NCI-H2171 (cell line): ENCODE measurements at places on chromosomes 1 and 21.

- no peak for DNase-seq
Observed at GRCh38 chr1:201320168-201320788, 37.0 kb downstream of the PKP1 start.

DNA sequence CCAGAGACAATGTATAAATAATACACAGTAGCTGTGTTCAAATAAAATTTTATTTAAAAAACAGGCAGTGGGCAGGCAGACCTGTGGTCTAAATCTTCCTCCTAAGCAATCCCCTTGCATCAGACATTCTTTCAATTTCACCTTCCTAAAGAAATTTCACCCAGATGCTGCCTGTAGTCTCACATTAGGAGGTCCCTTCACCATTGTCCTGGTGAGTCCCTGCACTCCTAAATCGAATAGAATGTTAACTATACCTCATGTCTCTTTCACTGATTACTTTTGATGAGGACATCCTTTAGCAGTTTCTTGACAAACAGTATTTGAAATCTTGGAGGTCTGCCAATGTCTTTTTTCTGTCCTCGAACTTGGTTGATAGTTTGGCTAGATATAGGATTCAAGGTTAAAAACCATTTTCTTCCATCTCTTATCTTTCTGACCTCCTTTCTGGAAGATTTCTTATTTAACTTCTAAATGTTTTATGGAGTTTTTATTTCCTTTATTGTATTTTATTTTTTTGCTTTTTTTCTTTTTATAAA lies 77.5 kb downstream of the LPGAT1 start:
- no peak for DNase-seq

DNA sequence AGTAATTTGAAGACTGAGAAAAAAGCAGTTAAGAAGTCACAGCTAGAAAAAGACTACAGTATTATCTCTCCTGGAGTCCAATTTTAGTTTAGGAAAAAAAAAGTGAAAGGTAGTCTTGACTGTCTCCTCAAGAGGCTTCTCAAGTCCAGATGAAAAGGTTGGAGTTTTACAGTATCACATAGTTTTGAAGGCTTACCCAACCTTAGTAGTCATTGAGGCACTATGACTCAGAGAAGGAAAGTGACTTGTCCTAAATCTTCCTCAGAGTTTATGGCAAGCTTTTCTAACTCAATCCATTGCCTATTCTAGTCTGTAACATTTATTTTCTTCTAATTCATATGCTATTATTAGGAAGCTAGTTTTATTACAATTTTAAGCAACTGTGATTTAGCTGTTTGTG lies 174.9 kb downstream of the DPYD start:
- no peak for DNase-seq

GRCh38 chr1:205287767-205288559 lies 33.6 kb downstream of the NUAK2 start:
- no peak for DNase-seq

- DNase-seq, result peak; percentile 59
Observed at GRCh38 chr1:58782178-58783089, 1.4 kb downstream of the JUN start.

DNA sequence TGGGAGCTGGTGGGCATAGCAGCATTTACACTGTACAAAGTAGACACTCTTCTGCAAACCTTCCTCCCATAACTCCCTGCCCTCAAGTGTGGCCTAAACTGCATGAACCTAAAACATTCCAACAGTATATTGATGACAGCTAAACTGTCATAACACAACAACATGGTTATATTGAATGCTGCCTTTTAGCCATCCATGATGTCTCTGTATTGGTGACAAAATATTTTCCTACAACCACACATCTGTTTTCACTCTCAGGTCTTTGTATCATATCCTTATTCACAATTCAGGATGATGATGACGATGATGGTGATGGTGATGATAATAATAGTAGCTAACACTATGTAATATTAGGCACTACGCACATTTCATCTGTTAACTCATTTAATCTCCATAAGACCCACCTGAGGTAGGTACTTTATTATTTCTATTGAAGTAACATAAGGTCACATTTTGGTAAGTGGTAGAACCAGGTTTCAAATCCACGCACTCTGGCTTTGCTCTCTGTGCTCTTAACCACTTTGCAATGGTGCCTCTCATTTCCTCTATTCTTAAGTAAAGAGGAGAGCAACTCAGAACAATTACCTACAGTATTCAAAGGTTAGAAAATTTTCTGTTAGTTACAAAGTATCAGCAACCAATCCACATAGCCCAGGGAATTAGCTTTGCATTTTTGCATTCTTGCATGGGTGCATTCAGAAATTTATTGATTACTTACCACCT lies 185.1 kb upstream of the LMO4 start:
- no peak for DNase-seq

DNA sequence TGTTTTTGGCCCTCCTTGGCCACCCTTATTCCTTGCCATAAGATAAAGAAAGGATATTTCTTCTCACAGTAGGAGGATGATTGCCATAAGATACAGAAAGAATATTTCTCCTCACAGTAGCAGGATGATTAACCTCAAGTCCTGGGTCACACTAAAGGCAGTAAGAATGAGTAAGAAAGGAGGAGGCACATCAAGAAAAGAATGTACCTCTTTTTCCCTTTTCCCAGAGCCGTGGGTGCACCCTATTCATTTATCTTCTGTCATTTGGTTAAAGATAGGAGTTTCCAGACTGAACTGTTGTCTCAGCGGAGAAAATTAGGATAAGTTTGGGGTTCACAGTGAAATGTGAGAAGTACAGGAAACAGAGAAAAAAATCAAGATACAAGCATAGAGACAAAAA lies 52.5 kb downstream of the LRRC8C start:
- DNase-seq, result no peak

DNA sequence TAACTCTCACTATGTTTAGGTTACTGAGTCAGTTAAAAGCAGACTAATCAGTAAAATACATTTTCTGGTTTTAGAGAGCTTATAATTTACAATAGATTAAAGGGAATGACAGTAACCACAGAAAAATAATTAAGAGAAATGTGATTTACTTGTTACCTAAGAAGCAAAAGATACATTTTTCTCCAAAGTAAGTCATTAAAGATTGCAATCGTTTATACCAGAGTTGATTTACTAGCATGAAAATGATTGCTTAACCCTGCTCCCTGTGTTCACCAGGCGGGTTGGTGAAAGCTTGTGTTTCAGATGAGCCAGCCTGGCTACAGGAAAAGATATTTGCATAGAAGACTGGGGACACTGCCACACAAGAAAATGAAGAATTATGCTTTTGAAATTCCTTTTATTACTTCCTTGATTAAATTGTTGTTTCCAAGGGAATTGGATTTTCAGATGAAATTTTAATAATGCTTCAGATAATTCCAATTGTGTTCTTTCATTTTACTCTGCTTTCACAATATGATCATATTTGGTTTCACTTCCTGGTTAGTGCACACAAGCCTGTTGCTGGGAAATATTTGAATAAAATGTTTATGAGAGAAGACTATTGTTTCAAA lies 27.9 kb downstream of the LRRC8B start:
- DNase-seq, result no peak

GRCh38 chr1:31954607-31955283 lies 16.6 kb upstream of the PTP4A2 start:
- DNase-seq, result no peak

DNA sequence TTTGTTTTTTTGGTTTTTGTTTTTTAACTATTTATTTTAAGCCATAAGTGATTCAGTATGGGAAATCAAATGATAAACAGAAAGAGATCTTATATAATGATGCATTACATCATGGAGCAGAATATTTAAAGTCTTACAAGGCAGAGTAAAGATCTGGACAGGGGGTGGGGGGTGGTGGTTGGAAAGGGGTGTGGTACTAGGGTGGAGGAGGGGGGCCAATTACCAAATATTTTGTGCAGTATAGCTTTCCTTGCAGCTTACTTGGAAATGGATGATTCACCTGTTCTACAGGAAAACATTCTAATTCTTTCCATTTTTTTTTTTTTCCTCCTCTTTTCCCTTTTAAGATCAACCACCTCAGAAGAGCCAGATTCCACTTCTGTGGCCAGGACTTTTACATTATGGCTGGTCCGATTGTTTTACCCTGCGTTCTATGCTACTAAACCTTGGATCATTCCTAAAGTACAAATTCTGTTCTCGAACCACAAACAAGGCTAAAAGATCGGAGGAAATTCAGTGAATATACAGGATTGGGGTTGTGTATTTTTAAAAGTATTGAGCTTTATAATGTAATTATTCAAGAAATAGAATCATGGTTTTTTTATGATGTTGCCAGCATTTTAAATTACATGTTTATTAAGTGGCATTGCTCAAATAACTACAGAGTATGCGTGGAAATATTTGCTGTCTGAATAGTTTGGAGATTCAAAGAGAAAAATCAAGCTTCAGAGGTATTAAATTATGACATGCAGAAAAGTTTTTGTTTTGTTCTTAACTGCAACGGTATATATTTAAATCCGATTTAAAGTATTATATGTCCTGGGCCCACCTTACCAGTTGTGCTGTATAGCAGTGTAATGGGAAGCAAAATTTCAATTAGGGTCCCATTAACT lies 859.5 kb downstream of the USP25 start:
- DNase-seq, result no peak

GRCh38 chr1:28392027-28392652 lies 22.6 kb downstream of the PHACTR4 start:
- DNase-seq, result no peak

DNA sequence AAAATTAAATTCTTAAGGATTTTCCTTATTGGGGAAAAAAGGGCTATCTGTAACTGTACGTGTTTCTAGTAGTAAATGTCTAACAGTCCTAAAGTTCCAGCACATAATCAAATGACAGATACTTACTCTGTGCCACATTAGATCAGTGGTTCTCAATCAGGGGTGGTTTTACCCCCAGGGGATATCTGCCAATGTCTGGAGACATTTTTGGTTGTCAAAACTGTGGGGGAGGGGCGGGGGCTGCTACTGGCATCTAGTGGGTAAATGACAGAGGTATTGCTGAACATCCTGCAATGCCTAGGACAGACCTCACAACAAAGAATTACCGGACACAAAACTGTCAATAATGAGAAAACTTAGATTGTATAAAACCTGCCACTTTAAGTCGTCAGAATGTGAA lies 33.4 kb upstream of the PTPRC start:
- DNase-seq, result no peak

DNA sequence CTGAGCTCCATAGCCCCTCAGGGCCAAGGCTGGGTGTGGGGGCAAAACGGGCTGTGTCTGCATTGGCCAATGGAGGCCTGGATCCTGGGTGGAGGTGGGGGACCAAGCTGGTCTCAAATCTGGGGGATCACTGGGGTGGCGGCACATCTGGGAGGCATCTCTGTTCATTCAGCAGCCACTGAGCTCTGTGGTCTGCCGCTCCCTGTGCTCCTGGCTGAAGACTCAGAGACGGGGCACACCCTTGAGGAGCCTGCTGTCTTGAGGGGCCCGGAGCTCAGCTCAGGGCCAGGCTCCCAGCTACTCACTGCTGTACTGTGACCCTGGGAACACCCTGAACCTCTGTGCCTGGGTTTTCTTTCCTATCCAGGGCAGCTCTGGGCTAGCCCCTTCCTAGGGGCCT lies 90.3 kb upstream of the WNT4 start:
- DNase-seq, result no peak

- DNase-seq, result no peak
Observed at GRCh38 chr1:49435291-49435690, 588.5 kb downstream of the AGBL4 start.

GRCh38 chr1:192808163-192808517 lies 699 bp upstream of the RGS2 start:
- DNase-seq, result no peak

DNA sequence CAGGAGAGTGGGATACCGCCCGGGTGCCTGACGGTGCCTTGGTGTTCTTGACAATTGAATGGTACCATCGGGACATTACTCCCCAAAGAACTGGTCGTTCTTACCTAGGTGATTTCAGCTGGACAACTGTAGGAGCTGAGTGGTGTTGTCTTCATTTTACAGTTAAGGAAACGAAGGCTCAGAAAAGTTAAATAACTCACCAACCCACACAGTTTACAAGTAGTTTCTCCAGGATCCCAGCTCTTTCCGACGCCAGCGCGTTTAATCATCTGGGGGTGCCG lies 1.6 kb downstream of the PIK3CD start:
- no peak for DNase-seq

- no peak for DNase-seq
Observed at GRCh38 chr1:179090522-179090921, 8.7 kb downstream of the TOR3A start.

- DNase-seq, result no peak
Observed at GRCh38 chr1:66119148-66119547, 326.5 kb downstream of the PDE4B start.

GRCh38 chr1:151036356-151036755 lies at the start of gene BNIPL:
TSS of gene BNIPL (plus strand) at chr1:151036586. CDS start at chr1:151036726, 140 bp downstream.
- DNase-seq, result no peak

DNA sequence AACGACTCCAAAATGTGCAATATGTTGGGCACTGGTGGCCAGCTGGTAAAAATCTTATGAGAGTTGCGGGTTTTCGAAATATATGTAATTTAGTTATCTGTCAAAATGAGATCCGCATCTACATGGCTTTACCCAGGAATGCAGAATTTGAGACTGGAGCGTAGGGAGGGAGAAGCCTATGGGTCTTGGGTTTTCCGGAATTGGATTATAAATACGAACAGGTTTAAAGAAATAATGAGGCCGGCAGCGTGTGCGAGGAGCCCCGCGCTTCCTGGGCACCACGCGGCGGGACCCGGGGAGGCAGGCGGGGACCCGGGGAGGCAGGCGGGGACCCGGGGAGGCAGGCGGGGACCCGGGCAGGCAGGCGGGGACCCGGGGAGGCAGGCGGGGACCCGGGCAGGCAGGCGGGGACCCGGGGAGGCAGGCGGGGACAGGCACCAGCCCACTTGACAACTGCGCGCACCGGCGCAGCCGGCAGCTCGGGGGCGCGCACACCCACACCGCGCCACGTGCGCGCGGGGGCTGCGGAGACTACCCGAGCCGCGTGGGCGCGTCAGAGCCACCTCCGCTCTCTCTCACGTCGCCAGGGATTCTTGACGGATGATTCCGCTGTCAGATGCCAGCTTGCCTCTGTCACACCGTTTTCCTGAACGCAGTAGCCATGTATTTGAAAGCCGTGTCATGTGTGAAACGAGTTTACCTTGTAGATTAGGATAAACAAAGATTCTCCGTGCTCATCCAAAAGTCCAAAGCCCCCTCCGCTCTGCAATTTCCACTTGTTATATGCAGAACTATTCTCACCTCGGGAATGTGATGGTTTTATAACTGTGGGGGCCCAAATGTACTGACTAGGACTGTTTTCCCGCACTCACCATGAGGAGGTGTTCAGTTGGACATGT lies 54.3 kb upstream of the HNRNPU start:
- peak; percentile 70 for DNase-seq

DNA sequence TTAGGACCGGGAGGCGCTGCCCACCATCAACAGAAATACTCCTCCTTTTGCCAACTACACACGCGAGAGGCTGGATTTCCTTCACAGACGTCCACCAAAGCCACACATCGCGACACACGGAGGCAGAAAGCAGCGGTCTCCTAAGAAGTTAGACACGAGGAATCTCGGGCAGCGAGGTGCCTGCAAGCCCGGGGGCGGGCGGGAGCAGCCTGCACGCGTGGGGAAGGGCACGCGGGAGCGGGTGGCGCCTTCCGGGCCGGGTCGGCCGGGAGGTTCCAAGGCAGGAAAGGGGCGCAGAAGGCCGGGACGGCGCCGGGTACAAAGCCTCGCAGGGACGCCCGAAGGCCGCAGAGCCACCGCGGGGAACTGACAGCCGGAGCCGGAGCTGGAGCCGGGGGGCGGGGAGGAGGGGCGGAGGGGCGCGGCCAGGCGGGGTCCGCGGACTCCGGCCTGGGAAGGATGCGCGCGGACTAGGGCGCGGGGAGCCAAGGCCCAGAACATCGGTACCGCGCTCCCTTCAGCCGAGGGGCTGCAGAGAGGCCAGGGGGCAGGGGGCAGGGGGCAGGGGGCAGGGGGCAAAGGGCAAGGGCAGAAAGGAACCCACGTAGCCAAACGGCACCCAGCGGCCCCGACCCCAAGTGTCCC lies 722 bp downstream of the NPHP4 start:
- no peak for DNase-seq
